ENCODE measurements at places on chromosomes 3 and 15.

DNA sequence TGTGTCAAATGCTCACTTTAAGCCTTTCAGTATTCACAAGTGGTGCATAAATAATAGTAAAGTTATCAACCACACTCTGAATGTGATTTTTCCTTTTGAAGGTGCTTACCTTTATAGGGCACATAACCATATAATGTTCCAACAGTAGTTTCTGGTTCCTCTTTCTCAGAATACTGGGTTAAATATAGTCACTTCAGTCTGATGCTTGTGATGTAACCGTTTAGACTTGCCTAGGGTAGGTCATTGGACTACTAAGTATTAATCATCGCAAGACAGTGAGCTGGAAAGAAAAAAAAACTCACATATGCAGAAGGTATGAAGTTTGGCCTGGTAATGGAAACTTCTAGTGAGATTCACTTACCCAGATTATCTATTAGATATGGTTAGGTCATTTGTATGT lies 1.9 kb downstream of the KBTBD8 start:
- no peak for DNase-seq

DNA sequence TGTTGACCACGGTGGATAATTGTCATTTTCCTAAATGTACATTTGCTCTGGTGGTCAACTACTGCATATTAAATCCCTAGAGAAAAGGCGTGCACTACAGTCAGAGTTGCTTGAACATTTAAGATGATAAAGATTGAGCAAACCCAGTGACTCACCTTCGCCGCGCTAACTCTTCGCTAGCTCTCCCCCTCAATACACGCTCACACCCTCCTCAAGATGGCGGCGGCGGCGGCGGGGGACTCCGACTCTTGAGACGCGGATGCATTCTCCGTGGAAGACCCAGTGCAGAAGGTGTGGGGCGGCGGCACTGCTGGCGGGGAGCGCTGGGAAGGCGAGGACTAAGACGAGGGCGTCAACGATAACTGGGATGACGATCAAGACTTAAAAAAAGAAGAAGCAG lies 79.8 kb upstream of the PFN2 start:
- DNase-seq, result no peak

GRCh38 chr3:51975852-51976549 lies 1.1 kb downstream of the ABHD14A start:
- no peak for DNase-seq

DNA sequence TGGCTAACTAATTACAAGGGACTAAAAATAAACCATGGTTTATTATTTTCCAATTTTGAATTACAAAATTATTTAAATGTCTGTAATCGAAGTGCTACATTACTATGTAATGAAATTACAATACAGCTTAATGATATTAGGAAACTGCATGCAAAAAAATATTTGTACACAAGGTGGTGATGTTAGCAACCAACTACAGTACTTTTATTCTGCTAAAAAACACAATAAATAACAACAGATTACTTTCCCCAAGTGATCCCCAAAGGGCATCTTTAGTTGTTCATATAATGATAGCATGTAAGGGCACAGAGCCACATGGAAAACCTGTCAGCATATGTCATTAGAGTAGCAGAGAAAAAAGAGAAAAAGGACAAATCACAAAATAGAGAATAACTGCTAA lies 147.5 kb upstream of the SOX2 start:
- no peak for DNase-seq

GRCh38 chr3:184016169-184016570 lies 1.5 kb downstream of the ABCC5 start:
- no peak for DNase-seq
